ENCODE measurements at places on chromosomes 11 and 22. TPM values are rescaled to one million over a fixed set of nuclear protein-coding genes. Genes with fewer than 3 reads are reported as not detected.
A peak's percentile ranks its signal among the peaks of the same experiment; 100 is the strongest.

Gene VWCE
- 0.47 TPM for total RNA-seq

Gene LINC01488
- total RNA-seq = not detected

GRCh38 chr11:18191376-18191775, 18.7 kb downstream of the MRGPRX4 start:
- DNase-seq = no peak

- DNase-seq = no peak
Measured at GRCh38 chr11:61472868-61473267, 35.7 kb upstream of the LRRC10B start.

DNA sequence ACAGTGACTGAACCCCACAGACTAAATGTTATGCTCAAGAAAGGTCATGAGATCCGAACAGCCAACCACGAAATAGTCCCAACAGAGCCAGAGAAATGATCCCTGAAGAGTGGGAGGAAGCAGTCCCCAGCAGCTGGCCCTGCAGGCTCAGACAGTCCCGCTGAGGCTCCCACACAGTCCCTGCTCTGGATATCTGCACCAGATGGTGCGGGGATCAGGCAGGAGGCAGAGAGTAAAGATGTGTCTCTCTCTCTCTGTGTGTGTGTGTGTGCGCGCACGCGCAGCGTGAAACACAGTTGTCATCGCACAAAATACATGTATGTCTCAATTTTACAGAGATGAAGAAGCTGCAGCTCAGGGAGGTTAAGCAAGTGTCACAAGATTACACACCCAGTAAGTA, 27.9 kb downstream of the GUCY1A2 start:
- DNase-seq = no peak

Gene GRIA4
- total RNA-seq = not detected

- peak; percentile 93 for DNase-seq
Measured at GRCh38 chr11:9663699-9664275, at the start of gene SWAP70. Gene SWAP70, plus strand, starts transcription at chr11:9664077. Its CDS starts 103 bp downstream, at chr11:9664180.

Gene YPEL1
- 3.3 TPM for total RNA-seq

Gene SYT12
- total RNA-seq = 6.2 TPM

Gene OTUB1
- total RNA-seq = 96.9 TPM

GRCh38 chr11:72777755-72778278, 16.0 kb downstream of the STARD10 start:
- no peak for DNase-seq

DNA sequence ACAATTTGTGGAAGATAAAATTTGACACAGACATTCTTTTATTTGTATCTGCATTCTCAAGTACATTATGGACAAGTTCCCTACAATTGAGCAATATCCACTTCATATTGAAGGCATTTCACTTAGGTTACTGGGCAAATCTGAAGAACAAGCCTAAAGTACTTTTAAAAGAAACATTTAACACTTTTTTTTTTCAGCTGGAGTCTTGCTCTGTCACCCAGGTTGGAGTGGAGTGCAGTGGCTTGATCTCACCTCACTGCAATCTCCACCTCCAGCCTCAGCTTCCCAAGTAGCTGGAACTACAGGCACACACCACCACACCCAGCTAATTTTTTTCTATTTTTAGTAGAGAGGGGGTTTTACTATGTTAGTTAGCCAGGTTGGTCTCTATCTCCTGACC, 70.2 kb downstream of the OR4C45 start:
- no peak for DNase-seq

DNA sequence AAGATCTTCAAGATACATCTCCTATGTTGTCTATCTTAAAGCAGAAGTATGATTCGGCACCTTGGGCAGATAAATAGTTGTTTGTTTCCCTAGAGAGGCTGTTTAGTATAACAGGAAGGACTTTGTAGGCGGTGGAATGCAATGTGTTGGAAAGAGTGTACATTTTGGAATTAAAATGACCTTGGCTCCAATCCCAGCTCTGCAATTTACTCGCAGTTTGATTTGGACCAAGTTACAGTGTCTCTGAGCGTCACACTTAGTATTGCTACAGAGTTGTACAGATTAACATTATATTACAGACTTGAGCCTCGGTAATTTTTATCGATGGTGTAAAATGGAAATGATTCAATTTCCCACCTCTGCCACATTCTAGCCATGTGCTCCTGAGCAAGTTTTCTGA, 265.3 kb downstream of the OPCML start:
- no peak for DNase-seq

Gene PNPLA3
- total RNA-seq = 9.5 TPM

- no peak for DNase-seq
Measured at GRCh38 chr11:130047141-130047540, 22.6 kb upstream of the APLP2 start.

Gene ACR
- total RNA-seq = not detected

DNA sequence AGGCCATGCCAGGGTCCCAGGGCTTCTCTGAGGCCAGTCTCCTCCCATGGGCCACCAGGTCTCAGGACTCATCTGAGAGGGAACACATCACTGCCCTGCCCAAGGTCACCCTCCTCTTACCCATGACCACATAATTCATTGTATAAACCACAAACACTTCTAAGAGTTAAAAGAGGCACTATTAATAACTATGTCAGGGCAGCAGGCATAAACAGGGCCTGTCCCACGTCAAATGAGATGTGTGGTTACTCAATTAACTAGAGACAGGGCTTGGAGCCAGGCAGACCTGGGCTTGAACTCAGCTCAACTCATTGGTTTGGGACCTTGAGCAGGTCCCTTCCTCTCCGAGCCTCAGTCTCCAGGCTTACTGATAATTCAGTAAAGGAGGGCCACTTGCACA, 33.1 kb downstream of the ARAP1 start:
- no peak for DNase-seq

- DNase-seq = no peak
Measured at GRCh38 chr22:32649515-32650200, 151.8 kb upstream of the TIMP3 start.

Gene YPEL4
- 0.28 TPM for total RNA-seq

DNA sequence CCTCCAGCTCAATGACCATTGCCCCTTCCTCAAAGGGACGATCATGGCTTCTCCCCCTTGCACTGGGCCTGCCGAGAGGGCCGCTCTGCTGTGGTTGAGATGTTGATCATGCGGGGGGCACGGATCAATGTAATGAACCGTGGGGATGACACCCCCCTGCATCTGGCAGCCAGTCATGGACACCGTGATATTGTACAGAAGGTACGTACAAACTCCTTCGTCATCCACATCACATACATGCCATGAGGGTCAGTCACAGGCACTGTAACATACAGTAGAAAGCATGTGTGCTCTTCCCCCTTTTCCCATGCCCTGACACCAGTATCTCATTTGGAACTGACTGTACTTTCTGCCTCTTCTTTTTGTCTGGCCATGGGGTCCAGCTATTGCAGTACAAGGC, 4.0 kb downstream of the TAF10 start:
- DNase-seq = no peak

- no peak for DNase-seq
Measured at GRCh38 chr22:17237038-17237668, 17.9 kb upstream of the ADA2 start.

DNA sequence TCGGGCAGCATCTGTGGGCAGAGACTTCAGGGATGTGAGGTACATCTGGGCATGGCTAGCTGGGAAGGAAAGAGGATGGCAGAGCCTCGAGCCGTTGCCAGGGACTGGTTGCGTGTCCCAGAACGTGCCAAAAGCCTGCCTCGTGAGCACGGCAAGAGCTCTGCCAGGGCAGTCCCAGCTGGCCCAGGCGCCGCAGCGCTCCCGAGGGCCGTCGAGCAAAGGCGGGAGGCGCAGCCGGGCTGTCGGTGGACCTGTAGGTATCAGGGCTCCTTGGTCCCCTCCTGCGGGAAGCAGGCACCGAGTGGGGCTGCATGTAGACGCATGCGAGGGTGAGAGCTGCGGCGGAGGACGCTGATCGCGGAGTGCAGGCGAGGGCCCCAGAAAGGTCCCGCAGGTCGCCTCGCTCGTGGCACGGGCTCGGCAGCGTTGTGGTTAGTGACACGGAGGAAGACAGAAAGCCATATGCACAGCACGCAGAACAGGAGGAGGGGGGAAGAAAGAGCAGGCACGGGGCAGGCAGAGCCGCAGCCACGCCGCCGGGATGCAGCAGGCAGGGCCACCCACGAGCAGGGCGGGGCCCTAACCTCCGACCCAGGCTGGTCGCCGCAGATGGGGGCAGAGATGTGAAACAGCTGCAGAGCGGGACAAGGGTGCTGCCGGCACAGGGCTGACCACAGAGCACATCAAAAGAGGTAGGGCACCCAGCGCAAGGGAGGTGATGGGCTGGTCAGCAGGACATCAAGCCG, 18.0 kb downstream of the LSP1 start:
- no peak for DNase-seq

DNA sequence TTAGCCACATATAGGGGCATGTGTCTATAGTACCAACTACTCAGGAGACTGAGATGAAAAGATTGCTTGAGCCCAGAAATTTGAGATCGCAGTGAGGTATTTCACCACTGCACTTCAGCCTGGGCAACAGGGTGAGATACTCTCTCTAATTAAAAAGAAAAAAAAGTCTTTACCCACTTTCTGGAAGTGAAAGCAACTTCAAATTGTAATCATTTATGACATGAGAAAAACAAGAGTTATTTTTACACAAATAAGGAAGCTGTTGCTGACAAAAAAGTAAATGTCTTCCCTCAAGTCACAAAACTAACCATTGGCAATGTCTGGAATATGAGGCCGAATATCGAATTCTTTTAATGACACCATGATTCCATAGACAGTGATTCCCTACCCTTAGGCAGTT, 71.4 kb downstream of the GLYATL1 start:
- no peak for DNase-seq

Gene SYT7
- total RNA-seq = 4.4 TPM

DNA sequence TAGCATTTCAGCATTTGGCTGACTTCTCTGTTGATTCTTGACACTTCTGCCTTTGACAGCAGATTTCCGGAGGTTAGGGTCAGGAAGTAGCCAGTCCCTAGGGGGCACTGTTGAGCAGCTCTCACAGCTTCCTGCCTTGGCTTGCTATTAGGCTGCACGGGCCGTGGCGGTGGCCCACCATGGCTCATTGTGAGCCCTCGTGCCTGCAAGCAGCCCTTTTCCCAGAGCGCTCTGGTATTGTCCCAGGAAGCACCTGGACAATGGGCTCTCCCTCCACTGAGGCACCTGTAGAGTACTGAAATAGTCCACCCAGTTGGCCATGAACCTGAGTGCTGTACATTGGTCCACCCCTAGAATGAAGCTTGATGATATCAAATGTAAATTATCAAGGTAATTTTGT, 100.2 kb upstream of the GAL start:
- peak; percentile 42 for DNase-seq

Gene RIMBP3B
- 0.17 TPM for total RNA-seq

DNA sequence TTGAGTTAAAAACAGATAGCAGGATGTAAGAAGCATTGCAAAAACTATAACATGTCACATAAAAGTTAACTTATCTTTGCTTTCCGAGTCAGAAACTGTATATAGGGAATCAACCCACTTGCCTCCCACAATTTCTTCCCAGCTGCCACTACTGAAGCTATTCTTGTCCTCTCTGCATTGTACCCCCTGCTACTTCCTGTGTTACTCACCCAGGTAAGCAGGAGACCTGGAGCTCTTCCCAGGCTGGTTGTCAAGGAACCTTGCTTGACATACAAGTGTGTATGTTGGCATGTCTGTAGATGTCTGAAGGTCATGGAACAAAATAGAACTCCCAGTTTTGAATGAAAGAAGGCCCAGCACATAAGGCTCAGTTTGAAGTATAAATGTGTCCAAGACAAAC, 74.3 kb upstream of the LRRC4C start:
- no peak for DNase-seq

GRCh38 chr11:37394236-37394870, 796.3 kb upstream of the RAG2 start:
- no peak for DNase-seq

DNA sequence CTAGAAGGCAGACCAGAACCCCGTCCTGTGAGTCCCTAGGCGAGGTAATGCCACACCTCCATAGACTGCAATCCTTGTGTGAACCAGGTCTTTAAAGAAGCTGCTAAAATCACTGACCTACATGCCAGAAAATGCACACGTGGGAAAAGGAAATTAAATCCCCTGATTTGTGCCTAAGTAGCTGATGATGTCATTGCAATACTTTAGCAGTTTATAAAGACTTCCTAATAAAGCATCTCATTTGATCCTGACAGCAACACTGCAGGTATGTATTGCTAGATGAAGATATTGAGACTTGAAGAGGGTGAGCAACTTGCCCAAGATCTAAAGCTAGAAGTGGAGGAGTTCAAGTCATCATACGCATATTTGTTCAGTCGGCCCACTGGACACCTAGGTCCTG, 107.2 kb downstream of the RRAS2 start:
- no peak for DNase-seq

DNA sequence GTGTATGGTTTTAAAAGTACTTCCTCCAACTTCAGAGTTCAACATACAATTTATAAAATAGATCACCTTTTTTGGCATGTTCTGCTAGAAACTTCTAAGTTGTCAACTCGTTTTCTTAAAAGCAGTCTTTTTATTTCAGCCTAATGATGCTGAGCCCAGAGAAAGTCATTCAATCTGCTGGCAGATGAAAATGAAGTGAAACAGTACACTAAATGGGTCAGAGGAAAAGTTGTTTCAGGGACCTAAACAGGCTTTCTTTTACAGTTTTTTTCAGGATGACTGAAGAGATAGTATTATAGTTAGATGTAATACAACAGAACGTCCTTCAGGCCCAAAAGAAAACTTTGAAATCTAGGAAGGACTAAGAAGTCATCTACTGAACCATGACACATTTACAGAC, 842.7 kb upstream of the CCDC90B start:
- no peak for DNase-seq
